ENCODE measurements at places on chromosomes 6 and 20. TPM values are rescaled to one million over a fixed set of nuclear protein-coding genes. Genes with fewer than 3 reads are reported as not detected.

Gene SLC17A3
- polyA plus RNA-seq, result 0.29 TPM

- DNase-seq, result no peak
- no peaks in the 10 kb centered on the region for H3K36me3 ChIP-seq
- no peak overlapping the region for H3K4me3 ChIP-seq
- H3K27me3 ChIP-seq, result no peaks in the 10 kb centered on the region
- H3K27ac ChIP-seq, result no peak overlapping the region
These were observed 68.1 kb downstream of the LRRC1 start for GRCh38 chr6:53862662-53863462.

Gene ULBP1
- polyA plus RNA-seq, result not detected

DNA sequence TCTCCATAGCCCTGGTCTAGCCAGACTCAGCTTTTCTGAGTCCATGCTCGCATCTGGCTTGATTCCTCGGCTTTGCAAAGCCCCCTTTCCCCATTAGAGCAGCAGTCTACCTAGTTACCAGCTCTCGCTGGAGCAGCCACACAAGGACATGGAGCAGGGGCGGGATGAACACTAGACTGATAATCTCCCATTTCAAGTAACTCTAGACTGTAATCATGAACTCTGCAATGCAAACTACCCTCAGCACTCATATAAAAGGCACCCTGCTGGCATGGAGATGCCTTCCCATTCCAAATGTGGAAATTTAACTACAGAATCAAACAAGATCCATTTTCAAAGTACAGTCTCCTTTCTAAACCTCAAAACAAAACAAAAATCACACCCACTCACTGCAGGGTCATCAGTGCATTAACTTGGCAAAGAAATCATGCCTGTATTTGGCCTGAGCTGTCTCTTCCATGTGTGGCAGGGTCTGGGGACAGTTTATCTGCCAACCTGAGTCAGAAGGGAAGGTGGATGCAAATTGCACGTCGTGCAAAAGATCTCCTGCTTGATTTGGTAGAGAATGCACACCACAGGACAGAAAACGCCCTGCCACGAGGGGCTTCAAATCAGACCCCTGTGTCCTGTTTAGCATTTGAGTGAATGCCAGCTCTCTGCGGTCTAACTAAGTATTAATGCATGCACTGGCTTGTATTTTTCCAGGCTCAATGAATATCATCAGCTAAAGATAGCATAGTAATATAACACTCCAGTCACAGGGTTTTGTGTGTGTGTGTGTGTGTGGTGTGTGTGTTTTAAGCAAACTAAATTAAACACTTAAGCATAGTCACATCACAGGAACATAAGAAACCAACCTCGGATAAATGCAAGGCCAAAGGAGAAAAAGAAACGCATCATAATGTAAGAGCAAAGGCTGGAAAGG lies 85.3 kb downstream of the MYLK4 start:
- no peak overlapping the region for H3K27ac ChIP-seq
- peaks cover 5% of the 10 kb centered on the region for H3K4me1 ChIP-seq
- no peak for DNase-seq
- peaks cover 6% of the 10 kb centered on the region for H3K27me3 ChIP-seq
- H3K36me3 ChIP-seq, result no peaks in the 10 kb centered on the region

GRCh38 chr6:20128018-20128417 lies 84.3 kb downstream of the MBOAT1 start:
- peaks cover 3% of the 10 kb centered on the region for H3K4me1 ChIP-seq
- H3K4me3 ChIP-seq, result no peak overlapping the region
- H3K36me3 ChIP-seq, result no peaks in the 10 kb centered on the region
- H3K27me3 ChIP-seq, result no peaks in the 10 kb centered on the region
- no peak overlapping the region for H3K27ac ChIP-seq

GRCh38 chr20:478949-479429 lies 16.7 kb upstream of the TBC1D20 start:
- H3K36me3 ChIP-seq, result peaks cover 13% of the 10 kb centered on the region
- H3K27me3 ChIP-seq, result no peaks in the 10 kb centered on the region
- H3K27ac ChIP-seq, result no peak overlapping the region
- H3K4me3 ChIP-seq, result no peak overlapping the region
- peak; percentile 58 for DNase-seq
- peaks cover 7% of the 10 kb centered on the region for H3K4me1 ChIP-seq

GRCh38 chr20:1567392-1568162 lies 10.1 kb upstream of the SIRPD start:
- no peak overlapping the region for H3K27ac ChIP-seq
- no peak overlapping the region for H3K4me3 ChIP-seq
- no peak for DNase-seq
- H3K36me3 ChIP-seq, result no peaks in the 10 kb centered on the region

- H3K27me3 ChIP-seq, result peaks cover 69% of the 10 kb centered on the region
- H3K36me3 ChIP-seq, result peaks cover 7% of the 10 kb centered on the region
- H3K4me3 ChIP-seq, result peak overlapping the region; percentile 78
- no peak overlapping the region for H3K27ac ChIP-seq
These were observed 1.4 kb upstream of the INSM1 start for GRCh38 chr20:20366551-20366875.

DNA sequence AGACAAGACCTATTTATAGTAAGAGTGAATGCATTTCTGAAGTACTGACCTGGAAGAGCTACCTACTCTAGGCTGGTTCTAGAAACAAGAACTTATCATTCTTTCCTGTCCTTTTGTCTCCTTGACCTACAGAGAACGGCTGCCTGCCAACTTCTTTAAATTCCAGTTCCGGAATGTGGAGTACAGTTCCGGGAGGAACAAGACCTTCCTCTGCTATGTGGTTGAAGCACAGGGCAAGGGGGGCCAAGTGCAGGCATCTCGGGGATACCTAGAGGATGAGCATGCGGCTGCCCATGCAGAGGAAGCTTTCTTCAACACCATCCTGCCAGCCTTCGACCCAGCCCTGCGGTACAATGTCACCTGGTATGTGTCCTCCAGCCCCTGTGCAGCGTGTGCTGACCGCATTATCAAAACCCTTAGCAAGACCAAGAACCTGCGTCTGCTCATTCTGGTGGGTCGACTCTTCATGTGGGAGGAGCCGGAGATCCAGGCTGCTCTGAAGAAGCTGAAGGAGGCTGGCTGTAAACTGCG lies 8.3 kb downstream of the APOBEC2 start:
- DNase-seq, result no peak
- H3K4me1 ChIP-seq, result no peaks in the 10 kb centered on the region
- no peak overlapping the region for H3K4me3 ChIP-seq
- no peak overlapping the region for H3K27ac ChIP-seq

GRCh38 chr6:159720708-159721107 lies 6.6 kb upstream of the WTAP start:
- no peaks in the 10 kb centered on the region for H3K36me3 ChIP-seq
- H3K27ac ChIP-seq, result no peak overlapping the region
- no peaks in the 10 kb centered on the region for H3K27me3 ChIP-seq

Measured in naive B cell (primary cell).